ENCODE measurements at places on chromosomes 1 and 21.

- no peak for DNase-seq
These were observed 187.0 kb upstream of the HP1BP3 start for GRCh38 chr1:20974069-20974468.

- no peak for DNase-seq
These were observed 104.2 kb downstream of the KCNK1 start for GRCh38 chr1:233718057-233718456.

- DNase-seq = no peak
These were observed 155.4 kb downstream of the CASZ1 start for GRCh38 chr1:10640843-10641553.

GRCh38 chr1:87203904-87204303, 124.8 kb upstream of the LMO4 start:
- DNase-seq = no peak

Measured in stimulated activated CD4-positive, alpha-beta T cell treated with anti-CD3 and anti-CD28 coated beads, Interleukin-12 subunit alpha, Interleukin-12 subunit beta, amount 100 ng/mL, for 24 hours (primary cell).